ENCODE measurements at places on chromosomes 4 and X.

- DNase-seq: no peak
Measured at GRCh38 chr4:179392787-179393186, 1950.5 kb upstream of the AGA start.

GRCh38 chr4:92175250-92175649 is 128.5 kb upstream of the GRID2 start:
- no peak for DNase-seq

GRCh38 chr4:145436796-145437195 is 44.9 kb upstream of the SMAD1 start:
- DNase-seq: no peak

DNA sequence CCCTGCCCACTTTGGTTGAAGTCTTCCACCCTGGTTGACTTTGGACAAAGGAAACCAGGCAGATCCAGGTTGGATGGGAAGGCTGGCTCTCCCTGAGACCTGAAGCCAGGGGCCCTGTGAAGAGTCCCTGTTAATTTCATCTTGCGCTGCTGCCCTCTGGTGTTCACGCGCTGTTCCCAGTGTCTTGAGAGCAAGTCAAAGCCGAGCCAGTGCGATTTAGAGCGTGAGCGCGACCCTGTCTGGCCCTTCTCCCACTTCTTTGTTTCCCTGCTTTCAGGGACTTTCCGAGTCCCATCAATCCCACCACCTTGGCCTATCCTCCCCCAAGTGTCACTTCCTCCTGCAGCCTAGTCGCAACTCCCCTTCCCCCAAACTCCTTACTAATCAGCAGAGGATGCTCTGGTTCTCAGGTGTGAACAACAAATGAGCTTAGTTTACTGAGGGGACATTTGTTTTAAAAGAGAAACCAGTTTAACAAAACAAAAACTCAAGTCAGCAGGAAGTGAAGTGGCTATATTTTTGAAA is 25.8 kb upstream of the CHRNA9 start:
- peak; percentile 80 for DNase-seq

DNA sequence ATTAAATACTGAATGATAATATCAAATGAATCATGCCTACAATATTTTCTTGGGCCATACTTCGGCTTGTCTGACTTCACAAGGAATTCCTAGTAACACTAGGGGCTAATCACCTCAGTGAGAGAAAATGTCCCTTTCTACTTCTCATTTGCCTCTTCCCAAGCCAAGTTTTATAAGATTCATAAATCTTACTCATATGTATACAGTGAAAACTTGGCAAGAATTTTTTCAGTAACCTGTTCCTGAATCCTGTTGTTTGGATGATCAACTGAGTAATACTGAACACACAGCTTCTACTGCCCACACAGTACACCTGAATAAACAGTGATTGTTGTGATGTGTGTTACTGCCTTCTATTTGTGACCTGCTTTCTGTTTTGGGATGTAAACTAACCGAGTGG is 16.5 kb downstream of the TMPRSS11E start:
- DNase-seq: no peak
